NCI-H1105 treated with DMSO at 0.1 percent for 48 hours (cell line): ENCODE measurements at places on chromosomes 7 and 10.

DNA sequence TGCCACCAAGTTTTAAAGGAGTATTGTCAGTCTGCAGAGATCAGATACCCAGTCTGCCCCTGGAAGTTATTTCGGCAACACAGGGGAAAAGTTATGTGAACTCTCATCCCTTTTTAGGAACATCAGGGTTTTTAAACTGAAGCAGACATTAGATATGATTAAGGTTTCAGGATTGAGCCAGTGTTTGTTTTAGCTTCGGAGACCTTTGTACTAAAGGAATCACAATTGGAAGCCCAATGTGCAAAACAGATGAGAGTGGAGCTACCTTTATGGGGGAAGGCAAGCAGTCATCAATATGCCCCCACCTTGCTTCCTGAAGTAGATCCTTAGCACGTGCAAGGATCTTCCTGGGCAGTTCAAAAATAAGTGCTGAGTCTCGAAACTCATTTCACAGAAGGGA is 39.5 kb downstream of the ETV1 start:
- no peak for DNase-seq

DNA sequence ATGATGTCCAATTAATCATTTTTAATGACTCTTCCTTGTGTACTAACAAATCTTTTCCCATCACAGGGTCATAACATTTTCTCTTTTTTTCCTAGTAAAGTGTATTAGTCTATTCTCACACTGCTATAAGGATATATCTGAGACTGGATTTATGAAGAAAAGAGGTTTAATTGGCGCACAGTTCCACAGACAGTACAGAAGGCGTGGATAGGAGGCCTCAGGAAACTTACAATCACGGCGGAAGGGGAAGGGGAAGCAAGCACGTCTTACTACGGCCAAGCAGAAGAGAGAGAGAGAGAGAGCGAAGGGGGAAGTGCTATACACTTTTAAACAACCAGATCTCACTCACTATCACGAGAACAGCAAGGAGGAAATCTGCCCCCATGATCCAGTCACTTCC is 359.4 kb upstream of the NFE2L3 start:
- DNase-seq = no peak

GRCh38 chr7:117808341-117808757 is 64.9 kb downstream of the CTTNBP2 start:
- peak; percentile 92 for DNase-seq

DNA sequence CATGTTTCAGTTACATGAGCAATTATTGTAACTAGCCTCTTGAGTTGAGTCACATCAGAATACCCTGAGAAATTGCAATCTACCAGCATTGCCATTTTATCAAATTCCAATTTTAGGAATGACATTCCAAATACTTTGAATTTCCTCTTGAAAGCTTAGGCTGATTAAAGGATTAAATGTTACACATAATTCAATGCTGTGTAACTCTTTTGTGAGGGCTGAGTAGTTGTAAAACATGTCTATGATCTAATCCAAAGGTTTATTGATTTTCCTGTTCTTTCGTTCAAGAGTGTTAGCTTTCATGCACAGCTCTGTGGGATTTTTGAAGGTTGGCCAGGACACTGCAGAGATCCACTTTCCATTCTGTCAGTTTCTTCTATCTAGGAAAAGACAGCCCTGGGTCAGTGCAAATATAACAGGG is 193.1 kb downstream of the SORCS1 start:
- DNase-seq = no peak

GRCh38 chr10:4763513-4763912 is 62.5 kb upstream of the AKR1E2 start:
- DNase-seq = no peak

GRCh38 chr7:106620034-106620433 is 40.9 kb downstream of the CCDC71L start:
- DNase-seq = no peak

- peak; percentile 90 for DNase-seq
These were observed 74.6 kb downstream of the PAXIP1 start for GRCh38 chr7:154928136-154929005.

DNA sequence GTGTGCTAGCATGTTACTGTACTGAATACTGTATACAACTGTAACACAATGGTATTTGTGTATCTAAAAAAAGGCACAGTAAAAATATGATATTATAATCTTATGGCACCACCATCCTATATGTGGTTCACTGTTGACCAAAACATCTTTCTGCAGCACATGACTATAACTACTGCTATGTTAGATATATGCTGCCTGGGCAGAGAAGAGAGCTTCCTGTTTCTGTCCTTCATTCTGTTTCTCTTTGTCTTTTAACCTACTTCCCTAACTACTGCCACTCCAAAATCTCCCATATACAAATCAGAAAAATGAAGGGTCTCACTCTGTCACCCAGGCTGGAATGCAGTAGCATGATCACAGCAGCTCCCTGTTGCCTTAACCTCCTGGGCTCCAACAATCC is 8.8 kb upstream of the FGL2 start:
- DNase-seq = no peak

- DNase-seq = no peak
These were observed 316.6 kb downstream of the PAXIP1 start for GRCh38 chr7:154686305-154686704.

- DNase-seq = no peak
These were observed 21.5 kb upstream of the FAM133B start for GRCh38 chr7:92611735-92612134.

GRCh38 chr7:112395411-112395810 is 54.8 kb upstream of the IFRD1 start:
- DNase-seq = no peak

DNA sequence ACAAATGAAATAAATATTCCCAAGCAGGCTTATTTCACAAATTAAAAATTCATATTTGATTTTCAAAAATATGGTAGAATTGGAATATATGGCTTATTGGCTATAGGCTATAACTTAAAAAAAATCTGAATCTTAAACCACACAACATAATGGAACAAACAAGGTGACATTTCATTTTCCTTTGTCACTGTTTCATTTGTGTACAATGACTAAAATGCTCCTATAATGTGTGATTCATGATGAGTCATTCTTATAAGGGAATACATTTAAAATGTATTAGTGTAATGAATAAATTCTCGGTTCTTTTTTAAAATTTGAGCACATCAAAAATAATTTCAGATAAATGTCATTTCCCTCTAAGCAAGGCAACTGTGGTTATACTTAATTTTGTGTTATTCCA is 148.0 kb upstream of the ANK3 start:
- no peak for DNase-seq

DNA sequence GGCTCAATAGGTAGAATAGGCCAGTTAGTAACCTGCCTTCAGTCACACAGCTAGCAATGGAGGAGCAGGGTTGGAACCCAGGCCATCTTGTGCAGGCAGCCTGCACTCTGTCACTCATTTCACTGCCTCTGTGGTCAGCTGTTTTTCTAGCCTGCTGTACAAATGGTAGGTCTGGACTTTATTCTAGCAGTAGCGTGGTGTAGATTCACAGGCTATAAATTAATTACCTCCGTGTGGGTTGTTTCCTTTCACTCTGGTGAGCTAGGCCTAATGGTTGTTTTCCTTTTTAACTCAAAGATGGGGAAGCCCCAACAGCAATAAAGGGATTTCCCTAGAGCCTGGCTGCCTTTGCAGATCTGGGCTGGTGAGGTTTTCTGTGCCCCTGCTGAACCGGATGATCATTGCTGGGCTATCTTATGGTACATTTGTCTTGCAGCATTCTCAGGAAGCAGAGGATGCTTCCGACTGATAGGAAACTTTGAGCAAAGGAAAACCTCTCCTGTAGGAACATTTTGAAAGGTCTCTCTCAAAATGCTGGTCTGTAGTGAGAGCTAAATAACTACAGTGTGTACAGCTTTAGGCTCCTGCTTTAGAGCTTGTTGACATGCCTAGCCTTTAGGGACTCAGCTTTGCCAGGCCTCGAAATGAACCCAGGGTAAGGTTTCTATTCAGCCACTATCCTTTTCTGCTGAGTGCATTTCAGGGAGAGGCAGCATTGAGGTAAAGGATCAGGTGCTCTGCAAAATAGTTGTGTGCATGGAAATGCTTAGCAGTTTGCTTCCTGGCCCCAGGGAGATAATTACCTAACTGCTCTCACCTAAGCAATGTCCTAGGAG is 157.4 kb downstream of the ST7 start:
- DNase-seq = no peak

- no peak for DNase-seq
These were observed 9.3 kb downstream of the NOD1 start for GRCh38 chr7:30469303-30469702.

GRCh38 chr7:84181628-84182027 is 13.0 kb downstream of the SEMA3A start:
- no peak for DNase-seq

DNA sequence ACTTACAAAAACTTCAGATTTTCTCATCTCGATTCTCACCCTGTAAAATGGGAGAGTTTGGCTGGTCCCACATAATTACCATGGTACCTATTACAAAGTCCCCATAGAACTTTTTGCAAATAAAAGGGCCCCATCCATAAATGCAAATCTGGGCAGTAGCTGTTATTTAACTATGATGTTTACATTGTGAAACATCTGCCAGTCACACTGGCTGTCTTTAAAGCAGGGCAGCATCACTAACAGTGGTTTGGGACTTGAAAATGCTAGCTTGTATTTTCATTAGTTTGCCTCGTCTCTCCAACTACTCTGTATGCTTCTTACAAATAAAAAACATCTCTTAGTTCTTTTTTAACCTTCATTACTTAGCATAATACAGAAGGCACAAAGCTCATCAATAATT is 240.7 kb downstream of the FZD1 start:
- no peak for DNase-seq

GRCh38 chr10:43461950-43462349 is 25.0 kb downstream of the ZNF487 start:
- DNase-seq = peak; percentile 51

DNA sequence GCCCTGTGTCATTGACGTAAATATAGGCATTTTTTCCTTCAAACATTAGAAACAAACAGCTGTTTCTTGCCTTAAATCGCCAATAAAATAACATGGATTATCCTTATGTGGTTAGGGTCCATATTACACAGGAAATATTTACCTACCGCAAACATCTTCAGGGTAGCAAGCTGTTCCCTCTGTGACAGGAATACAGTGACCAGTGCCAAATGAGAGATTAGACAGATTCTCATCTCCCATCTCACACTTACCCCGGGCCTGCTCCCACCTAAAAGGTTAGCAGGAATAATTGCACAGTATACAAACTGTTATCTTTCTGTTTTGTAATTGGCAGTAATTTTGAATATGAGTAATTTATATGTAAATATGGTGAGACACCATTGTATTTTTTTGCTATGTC is 16.5 kb downstream of the MKI67 start:
- no peak for DNase-seq

GRCh38 chr7:150365194-150365593 is 3.4 kb upstream of the REPIN1 start:
- no peak for DNase-seq

DNA sequence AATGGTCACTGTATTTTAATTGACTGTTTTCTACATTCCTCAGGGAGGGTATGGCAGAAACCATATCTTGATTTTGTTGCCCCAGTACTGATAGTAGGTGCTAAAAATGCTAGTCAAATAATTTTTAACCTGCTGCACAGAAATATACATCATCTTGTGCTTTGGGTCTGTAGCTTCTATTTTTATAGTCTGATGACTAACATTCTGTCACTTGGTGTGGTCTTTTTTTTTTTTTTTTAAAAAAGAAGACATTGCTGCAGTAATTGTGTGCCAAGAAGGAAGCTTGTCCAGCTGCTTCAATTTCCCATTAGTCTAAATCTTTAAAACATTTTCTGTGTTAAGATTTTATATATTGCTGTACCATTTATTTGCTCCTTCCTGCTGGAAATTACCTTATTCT is 83.6 kb downstream of the ICA1 start:
- DNase-seq = no peak

DNA sequence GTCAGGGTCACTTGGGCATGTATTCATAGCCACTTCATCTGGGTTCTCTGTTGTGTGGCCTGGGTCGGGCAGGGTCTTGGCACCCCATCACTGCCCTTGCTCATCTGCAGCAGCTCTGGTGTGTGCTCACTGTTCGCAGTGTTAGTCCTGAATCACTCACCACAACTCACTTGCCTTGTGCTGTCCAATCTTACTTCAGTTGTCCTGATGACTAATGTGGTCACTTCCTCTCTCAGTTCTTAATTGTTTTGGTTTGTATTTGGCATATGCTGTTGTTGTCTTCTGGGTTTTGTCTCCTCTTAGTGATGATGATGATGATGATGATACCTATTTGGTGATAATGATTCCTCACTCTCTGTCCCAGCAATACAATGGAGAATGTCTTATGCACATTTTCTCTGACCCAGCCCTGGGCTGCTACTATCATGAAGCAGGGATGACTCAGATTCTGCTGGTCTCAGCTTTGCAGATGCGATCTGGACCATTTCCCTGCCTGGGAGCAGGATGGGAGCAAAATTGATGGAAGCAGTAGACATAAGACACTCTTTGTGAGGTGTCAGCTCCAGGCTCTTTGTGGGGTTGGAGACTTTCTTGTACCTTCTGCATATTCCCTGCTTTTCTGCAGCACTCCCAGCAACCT is 17.0 kb downstream of the ADRA2A start:
- DNase-seq = no peak

DNA sequence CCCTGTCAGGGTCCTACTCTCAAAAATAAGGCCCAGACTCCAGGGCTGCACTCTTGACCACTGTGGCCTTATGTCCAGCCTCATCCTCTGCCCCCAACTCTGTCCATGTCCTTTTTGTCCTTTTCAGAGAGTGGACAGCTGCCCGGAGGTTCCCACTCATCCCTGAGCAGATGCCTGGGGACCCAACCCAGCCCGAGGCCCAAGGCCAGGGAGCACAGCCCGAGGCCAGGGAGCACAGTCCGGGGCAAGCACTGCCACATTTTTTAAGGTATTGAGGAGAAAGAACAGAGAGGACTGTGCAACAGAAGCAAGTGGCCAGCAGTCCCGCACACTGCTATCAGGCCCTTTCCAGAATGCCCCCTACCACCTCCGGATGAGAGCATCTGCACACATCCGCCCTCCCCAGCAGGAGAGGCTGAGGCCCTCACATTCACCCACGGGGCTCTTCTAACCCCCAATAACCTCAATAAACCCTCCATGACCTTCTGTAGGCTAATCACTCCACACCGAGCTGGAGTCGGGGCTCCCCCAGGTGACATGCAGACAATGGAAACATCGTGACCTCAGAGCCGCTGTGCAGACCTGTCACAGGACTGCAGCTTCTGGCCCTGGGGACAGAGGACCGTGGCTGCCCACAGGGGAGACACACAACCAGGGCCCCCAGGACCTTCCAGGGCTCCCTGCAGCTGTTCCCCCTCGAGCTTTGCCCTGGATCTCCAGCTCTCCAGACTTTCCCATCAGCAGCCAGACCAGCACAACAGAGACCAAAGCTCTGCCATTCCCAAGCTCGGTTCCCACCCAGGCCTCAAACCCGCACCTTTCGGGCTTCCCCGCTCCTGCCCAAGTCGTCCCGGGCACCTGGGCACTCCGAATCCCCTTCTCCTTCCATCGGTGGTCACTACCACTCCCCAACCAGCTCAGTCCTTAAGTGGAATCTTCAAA is 51.4 kb downstream of the CAMK2B start:
- DNase-seq = no peak

- DNase-seq = no peak
These were observed 16.2 kb downstream of the CSTF2T start for GRCh38 chr10:51683031-51683691.

- no peak for DNase-seq
These were observed 10.2 kb downstream of the HIPK2 start for GRCh38 chr7:139767561-139767982.
